ENCODE measurements at places on chromosomes 16 and 17.
A peak's percentile ranks its signal among the peaks of the same experiment; 100 is the strongest.

DNA sequence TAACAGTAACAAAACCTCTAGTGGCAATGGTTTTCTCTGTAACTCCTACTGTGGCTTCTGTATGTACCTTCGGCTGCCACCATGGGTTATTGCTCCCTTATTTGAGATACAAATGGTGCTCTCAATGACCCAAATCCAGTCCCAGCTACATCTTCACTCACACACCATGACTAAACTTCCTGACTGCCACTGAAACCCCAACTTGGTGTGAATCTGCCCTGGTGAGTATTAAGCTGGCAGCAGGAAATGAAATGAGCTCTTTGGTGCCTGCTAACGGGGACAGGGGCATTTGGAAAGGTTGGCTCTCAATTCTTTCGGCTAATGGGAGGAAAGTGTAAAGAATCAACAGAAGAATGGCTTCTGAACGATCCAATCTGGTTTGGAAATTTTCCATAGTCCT, 7.5 kb upstream of the SLC35B1 start:
- DNase-seq = no peak

- DNase-seq = peak; percentile 68
Observed at GRCh38 chr17:47615766-47616424, 33.8 kb upstream of the KPNB1 start.

GRCh38 chr17:16994631-16995030, 22.7 kb upstream of the TNFRSF13B start:
- no peak for DNase-seq

DNA sequence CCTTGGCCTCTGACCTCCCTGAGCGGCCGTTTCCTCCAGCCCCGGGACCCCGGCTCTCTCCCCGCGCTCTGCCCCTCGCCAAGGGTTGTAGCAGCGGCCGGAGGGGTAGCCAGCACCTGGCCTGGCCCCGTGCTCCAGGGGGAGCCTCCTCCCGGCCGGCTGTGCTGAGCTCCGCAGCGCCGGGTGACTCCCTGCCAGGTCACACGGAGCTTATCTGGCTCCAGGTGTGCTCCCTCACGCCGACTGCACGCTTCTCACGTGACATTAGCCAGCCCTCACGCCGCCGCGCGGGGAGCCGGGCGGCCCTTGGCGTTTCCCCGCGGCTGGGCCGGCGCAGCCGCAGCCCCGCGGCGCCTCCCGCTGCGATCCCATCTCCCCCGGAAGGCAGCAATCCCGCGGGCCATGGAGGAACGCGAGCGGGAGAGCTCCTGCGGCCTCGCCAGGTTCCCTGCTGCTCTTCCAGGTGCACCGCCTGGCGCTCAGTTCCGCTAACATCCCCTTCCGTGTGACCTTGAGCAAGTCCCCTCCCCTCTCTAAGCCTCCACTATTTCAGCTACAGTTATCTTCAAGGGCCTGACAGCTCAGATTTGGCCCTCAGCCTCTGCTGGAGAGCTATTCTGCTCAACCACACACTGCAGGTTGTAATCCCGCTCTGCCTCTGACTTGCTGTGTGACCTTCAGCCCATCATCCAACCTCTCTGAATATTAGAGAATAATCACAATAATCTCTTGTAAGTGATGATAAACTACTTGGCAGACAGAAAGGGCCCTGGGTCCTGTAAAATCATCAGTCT, 3.4 kb downstream of the MYO18A start:
- DNase-seq = no peak

DNA sequence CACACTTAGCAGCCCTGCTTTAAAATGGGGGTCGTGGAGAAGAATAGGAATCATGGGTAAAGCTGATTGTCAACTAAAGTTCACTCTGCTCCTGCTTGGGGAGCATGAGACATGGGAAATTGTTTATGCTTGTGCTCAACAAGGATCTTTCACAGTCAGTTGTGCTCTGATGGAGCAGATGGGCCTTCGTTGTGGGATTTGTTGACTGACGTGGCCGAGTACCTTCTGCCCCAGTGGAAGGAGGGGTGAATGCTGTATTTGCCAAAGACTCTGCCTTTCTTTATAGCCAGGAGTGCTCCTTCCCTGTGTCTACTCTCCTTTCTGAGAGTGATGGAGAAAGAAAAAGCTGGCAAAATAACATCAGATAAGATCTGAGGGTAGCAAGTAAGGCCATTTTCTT, 11.4 kb downstream of the ARSG start:
- DNase-seq = no peak

DNA sequence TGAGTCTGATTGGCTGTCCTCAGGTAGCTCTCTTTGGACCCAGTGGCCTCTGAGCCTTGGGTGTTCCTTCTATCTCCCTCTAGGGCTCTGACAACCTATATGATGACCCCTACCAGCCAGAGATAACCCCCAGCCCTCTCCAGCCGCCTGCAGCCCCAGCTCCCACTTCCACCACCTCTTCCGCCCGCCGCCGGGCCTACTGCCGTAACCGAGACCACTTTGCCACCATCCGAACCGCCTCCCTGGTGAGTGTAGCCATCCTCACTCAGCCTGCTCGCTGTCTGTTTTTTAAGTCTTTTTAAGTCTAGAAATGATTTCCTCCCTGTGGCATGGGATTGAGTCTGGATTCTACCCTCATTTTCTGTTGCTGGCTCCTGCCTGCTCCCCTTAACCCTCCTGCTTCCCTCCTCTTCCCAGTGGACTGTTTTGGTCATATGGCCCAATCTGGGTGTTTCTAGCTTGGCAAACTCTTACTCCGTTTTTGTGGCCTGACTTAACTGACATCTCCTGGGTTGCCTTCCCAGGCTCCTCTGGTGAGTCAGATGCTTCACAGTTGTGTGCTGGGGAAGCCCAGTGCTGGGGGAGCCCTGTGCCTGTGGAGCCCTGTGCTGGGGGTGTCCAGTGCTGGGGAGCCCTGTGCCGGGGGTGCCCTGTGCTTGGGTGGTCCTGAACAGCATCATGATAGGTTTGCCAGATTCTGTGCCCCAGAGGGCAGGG, 9.9 kb downstream of the TAOK2 start:
- no peak for DNase-seq

DNA sequence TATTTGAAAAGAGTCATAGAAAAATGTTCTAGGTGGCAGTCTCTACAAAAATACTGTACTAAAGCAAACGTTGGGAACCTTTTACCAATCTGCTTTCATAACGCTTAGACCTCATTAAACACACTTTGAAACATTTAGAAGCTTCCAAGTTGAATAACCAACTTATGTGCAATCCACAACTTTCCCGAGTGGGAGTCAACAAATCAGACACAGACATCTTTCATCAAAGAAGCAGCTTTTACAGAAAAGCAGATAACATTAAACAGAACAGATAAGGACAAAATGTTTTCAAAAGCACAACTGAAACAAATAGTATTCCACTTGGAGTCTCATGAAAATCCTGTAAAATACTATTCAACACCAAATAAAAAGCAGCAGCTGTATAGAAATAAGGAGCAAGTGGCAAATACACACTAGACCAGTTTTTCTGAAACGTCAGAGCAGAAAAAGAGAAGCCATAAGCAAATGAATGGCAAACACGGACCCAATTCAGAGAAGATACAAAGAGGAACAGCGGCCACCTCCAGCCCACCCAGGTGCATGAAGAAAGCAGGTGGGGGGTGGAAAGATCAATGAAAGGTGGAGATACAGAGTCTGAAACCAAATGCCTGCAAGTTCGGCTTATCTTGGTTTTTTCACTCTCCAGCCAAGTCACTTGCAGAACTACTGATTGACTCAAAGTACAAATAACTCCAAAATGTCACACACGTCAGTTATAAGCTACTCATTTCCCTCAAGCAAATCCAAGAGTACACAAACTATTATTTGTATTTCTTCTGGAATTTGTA, 18.4 kb upstream of the FBF1 start:
- DNase-seq = no peak

DNA sequence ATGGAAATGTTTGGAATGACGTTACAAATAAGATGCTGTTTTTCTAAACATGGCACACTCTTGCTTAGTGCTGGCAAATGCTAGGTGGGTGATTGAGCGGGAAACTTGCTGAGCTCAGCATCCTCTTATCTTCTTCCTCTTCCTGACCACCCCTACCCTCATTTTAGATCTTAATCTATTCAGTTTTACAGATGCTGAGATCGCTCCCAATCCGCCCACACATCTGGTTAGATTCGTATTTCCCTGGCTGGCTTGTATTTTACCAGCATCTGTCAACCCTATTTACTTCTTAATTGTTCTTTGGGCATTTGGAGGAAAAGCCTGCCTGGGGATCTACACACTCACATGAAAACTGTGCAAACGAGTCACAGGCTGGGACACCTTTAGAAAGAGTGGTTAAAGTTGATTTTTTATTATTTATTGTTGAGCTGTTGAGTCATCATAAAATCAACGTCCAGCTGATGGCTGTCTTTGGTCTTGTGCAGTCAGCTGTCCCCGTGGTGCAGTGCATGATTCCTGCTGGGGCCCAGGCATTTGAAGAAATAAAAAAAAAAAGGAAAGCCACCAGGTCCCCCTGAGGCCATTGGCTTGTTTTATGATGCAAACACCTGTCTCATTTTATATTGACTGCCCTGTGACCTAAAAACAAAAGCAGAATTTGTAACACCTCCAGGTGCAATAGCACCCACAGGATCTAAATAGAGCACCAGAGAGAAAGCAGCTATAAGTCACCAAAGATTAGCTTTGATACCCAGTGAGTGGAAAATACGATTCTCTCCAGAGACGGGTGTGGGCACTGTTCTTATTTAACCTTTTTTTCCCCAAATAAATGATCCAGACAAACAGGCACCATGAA, 258.6 kb downstream of the HS3ST3B1 start:
- DNase-seq = no peak

DNA sequence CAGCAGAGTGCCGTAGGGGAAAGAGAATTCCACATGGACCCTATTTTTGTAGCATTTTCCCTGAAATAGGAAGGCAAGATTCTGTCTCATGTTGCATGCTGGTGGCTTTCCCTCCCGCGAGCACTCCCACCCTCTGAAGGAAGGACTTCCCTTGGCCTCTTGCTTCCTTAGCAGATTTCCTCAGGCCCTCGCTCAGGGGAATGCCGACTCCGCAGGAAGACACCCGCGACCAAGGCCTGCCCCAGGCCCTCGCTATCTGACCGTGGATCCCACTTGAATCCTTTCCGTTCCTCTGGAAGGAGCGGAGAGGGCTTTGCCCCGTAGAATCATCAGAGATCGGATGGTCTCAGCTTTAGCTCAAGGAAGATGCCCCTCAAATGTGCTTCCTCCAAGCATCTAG, 179.4 kb upstream of the FOXF1 start:
- DNase-seq = no peak

DNA sequence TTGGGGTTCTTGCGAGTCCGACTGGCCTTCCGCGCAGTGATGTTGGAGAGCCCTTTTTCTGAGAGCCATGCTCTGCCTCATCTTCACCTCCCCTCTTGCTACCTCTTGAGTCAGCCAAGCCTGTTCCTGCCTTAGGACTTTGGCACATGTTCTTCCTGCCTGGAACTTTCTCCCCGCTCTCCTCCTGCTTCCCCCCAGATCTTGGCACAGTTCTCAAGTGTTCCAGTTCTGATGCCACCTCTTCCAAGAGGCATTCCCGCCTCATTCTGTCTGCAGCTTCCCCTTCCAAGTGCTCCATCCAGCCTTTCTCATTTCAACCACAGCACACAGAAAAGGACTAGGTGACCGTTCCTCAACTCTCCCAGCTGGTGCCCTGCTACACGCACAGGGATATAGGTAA, 7.7 kb downstream of the AKAP1 start:
- no peak for DNase-seq

DNA sequence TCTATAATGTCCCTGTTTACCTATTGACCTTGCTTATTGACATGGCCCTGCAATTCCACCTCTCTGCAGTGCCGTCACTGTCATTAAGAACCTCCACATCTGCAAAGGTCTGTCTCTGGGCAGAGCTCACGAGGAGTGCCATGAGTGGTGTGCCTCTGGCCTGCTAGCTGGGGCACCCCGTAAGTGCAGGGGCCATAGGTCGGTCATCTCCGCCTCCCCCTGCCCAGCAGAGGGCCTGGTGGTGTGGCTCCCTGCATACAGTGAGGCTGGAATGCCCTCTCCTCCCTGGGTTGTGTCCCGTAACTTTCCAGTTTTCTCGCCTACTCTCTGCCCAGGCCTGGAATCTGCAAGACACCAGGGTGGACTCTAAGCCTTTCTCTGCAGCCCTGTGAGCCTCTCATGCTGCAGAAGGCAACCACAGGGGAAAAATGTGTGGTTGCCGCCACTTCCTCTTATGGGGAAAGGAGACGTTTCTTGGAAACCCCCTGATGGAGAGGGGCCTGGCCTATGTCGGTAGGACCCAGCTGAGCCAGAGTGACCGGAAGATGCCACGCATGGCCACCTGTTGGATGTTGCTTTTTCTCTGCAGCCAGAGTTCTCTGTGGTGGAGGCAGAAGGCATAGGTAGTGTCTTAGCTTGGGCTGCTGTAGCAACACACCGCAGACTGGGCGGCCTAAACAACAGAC, 2.7 kb upstream of the SNX20 start:
- peak; percentile 94 for DNase-seq

- no peak for DNase-seq
Observed at GRCh38 chr17:81252326-81252986, 13.3 kb downstream of the NDUFAF8 start.

- DNase-seq = peak; percentile 30
Observed at GRCh38 chr17:64331366-64331765, 59.3 kb downstream of the PECAM1 start.

GRCh38 chr16:48970216-48970615, 311.4 kb downstream of the CBLN1 start:
- DNase-seq = no peak

GRCh38 chr16:56137269-56137668, 54.0 kb upstream of the GNAO1 start:
- no peak for DNase-seq

DNA sequence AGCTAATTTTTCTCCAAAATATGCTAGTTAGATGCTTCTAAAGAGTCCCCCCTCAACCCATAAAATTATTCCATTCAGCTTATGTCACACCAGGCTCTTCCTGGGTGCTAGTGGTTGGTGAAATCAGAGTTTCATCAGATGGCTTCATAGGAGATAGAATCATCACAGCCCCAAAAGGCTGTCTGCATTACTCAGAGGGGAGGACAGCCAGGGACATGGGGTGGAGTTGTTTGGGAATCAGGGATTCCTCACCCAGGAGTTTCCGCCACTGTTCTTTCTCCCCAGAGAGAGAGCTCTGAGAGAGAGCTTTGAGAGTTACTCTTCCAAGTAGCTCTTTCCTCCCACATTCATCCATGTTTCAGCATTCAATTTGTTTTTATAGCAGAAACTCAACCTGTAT, 288 bp upstream of the KRT34 start:
- DNase-seq = no peak

DNA sequence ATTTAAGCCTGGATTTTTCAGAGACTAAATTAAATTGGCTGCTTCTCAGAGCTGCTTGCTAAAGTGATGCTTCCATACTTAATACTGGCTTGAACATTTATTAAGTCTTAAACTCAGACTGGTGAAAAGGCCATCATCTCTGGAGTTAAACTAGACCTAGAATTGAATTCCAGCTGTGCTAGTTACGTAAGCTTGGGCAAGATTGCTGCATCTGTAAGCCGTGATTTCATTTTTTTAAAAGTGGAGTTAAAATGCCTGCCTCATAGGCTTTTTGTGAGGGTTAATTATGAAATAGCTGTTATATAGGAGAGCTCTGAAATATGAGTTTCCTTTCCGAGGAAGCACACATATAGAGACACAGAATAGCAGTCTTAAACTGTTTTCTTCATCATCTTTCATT, 84.7 kb downstream of the VAT1L start:
- DNase-seq = no peak

Measured in suppressor macrophage treated with lipopolysaccharide for 4 hours (primary cell).